Stimulated activated CD4-positive, alpha-beta T cell treated with anti-CD3 and anti-CD28 coated beads, Interleukin-15, amount 100 ng/mL, for 1 hour (primary cell): ENCODE measurements at places on chromosomes 2 and 18.

DNA sequence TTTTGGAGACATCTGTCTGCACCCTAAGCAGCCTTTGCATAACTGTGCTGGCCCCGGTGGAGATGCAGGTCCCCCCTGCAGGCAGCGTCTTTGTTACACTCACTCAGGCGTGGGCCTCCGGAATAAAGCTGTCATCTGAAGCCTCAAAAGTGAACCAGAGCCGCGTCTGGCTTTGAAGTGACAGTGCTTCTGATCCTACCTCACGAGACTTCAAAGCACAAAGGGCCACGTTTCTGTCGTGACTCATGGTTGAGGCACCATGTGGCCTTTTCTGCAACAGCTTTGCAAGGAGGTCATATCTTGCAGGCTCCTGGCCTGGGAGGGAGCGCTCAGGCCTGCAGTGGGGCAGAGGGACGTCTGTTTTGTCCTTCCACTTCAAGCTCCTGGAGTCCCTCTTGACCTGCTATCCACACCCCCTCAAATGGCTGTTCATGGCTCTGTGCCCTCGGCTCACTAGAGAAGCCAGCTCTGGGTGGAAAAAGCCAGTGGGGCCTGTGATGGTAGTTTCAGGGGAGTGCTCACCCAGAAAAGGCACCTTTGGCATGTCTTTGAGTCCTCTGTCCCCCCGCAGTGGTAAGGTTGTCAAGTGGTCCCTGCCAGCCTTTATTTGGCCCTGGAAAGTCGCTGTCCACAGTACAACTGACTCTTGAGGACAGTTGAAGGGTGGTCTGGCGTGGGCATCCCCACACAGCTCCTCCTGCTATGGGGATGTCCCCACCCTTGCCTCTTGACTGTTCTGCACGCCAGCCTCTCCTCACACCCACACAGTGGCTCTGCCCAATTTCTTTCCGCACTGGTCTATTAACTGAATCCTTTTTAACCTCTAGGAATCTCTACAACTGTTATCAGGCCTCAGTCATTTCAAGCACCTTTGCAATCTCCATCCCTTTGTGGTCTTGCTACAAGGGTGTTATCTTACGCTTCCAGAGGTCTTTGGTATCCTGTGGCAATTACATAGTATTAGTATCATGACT, 19.3 kb downstream of the GPR55 start:
- peak; percentile 67 for DNase-seq

GRCh38 chr18:35610089-35610488, 28.5 kb downstream of the GALNT1 start:
- no peak for DNase-seq

DNA sequence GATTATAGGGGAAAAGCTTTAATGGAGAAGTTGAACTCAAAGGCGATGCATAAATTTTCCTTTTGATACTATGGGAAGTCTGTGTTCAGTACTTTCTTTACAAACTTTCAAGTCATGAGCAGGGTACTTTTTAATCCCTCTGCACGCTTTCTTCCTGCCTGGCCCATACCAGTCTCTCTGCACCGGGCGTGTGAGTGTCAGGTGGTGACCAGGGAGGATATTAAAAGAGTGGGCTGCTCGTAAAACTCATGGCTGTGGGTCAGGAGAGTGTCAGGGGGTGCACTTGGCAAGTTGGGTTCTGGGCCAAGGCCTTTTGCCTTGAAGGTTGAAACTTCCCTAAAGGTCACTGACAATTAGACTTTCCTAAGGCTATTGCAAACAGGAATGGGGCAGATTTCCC, 367.8 kb downstream of the GPD2 start:
- no peak for DNase-seq

- no peak for DNase-seq
These were observed 13.8 kb upstream of the ZBTB7C start for GRCh38 chr18:48422947-48423378.

DNA sequence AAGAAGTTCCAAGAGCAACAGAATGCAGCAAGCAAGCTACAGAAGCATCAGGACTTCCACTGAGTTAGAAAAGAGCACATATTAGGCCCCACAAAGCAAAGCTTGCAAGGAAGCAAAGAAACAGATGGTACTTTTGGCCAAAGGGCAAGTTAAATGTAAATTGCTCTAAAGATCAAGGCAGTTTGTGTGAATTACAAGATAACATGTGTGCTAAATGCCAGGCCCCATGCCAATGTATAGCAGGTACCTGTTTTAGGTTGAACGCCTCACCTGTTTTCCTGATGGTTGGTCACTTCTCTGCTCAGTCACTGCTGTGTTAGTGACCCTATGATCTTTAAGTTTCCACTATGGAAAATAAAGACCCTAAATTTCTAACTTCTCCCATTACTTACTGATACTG, 606.5 kb upstream of the GYPC start:
- no peak for DNase-seq

GRCh38 chr2:102279391-102279735, 32.0 kb upstream of the IL1RL1 start:
- DNase-seq = no peak

DNA sequence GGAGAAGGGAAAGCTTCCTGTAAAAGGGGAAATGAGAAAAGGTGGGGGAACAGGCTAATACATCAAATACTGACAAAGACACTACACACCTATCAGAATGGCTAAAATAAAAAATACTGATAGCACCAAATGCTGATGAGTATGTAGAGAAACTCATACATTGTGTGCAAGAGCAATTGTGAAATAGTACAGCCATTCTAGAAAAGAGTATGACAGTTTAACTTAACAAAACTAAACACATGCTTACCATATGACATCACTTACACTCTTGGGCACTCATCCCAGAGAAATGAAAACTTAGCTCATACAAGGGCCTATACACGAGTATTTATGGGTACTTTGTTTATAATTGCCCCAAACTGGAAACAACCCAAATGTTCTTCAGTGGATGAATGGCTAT, 53.4 kb downstream of the ZNF638 start:
- no peak for DNase-seq

DNA sequence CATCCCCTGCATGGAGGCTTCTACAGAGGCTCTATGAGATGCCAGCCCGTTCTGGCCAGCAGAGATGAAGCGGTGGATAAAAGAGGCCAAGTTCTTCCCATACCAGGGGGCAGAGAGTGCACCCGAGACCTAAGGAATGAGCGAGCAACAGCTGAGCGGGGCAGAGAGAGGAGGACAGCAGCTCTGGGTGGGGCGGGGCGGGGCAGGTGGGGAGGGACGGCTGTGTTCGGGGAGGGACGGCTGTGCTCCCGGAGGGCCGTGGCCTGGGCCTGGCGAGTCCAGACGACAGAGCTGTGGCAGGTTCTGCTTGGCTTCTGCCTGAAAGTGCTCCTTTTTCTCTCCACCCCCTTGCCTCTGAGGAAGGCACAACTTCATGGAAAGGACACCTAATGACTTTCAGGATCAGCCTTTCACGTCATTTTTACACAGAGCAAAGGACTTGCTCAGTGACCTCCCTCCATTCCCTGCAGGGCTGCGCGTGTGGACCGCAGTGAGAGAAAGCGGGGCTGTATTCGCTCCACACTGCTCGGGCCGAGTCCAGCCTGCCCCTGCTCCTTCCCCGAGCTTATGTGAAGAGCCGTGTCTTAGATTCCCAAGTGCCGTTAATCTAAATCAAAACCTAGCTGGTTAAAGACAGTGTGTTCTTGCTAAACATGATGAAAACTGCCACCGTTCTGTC, 232.9 kb downstream of the HDAC4 start:
- no peak for DNase-seq

DNA sequence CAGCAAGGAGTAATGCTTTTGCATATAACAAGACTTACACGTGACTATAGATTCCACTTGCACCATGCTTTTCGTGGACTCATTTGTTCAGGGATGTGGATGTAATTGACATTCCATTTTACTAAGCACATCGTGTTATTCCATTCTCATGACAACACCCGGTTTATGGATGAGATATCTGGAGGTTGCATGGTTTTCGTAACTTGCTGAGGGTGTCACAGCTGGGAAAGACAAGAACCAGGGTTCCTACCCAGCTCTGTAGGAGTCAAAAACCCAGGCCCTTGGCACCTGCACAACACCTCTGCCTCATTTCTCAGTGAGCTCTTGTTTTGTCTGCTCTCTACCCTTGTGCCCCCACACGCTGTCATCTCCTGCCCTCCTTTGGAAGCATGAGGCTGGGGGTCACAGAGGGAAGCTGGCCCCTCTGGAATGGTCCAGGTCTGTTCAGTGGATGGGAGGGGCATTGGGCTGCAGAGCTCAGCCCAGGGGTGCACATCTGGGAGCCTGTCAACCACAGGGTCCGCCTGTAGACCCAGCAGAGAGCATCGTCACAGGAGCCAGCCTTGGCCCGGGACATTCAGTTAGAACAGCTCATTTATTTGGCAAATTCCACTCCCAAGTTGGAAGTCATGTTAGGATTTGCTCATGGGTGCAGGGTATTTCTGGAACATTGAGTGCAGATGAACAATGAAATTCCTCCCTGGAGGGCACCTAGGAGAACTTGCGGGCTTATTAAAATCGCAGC, 120.1 kb upstream of the TWIST2 start:
- DNase-seq = no peak

DNA sequence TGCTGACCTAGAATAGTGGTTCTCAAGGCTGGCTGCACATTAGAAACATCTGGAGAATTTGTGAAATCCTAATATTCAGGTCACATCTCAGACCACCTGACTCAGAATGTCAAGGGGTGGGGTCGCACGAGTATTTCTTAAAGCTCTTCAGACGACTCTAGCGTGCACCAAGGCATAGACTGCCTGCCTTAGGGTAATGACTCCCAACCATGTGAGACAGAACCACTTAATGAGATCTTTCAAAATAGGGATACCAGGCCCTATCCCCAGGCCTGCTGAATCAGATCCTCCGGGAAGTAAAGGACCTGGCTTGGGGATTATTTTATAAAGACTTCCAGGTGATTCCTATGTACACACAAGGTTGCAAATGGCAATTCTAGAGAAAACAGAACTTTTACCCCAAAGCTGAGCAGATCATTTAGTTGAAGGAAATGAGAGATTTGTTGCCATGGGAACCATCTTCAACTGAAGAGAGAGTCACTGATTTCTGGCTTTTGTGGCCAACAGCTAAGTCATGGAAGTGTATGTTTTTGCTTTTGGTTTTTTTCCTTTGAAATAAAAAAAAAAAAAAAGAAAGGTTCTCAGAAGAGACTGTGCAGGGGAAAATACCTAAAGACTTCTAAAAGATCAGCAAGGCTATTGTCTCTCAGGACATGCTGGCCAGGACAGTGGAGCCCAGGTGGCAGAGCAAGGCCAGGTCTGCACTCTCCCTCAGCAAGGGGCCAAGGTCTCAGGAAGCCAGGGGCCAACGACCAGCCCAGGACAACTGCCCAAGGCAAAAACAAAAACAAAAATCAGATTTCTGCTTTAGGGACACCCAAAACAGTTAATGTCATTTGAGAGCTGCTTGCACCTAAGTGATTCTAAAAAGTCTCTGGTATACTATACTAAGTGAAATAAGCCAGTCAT, 15.3 kb upstream of the LOXHD1 start:
- DNase-seq = no peak

DNA sequence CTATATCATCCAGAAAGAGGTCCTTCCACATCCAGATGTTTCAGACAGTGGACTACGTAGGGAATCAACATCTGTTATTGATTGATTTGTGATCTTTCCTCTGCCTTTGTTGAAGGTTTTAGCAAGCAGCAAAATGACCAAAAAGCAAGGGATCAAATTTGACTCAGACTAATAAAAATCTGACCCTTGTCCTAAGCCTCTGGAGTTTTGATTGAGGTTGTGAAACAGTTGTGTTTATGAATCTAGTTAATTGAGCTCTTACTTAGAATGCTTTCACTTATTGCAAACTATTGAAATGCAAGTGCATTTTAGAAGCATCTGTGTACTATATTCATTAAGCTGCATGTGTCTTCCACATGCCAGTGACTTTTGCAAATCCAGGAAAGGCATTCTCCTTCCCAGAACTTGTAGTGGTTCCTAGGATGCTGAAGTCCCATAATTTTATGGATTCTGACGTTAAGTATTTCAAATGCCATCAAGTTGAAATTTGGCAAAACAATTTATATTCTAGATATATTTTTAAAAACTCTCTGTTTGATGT, 116.0 kb downstream of the MTX2 start:
- DNase-seq = no peak

- DNase-seq = no peak
These were observed 123.5 kb downstream of the PRKRA start for GRCh38 chr2:178327516-178327915.

DNA sequence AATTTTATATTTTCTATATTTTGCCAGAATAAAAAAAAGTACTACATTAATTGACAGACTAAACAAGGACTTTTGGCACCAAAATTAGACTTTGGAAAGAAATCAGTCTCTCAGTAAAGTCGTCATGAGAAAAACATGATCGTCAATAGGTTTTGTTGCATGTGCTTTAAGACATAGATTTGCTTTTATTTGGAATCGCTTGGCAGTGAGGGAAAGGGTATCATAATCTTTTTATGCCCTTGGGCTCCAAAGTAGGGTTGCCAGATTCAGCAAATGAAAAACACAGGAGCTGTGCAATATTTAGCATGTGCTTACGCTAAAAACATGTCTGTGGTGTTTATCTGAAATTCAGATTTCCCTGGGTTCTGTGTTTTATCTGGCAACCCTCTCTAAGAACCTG, 177.6 kb downstream of the LAMA1 start:
- DNase-seq = no peak

DNA sequence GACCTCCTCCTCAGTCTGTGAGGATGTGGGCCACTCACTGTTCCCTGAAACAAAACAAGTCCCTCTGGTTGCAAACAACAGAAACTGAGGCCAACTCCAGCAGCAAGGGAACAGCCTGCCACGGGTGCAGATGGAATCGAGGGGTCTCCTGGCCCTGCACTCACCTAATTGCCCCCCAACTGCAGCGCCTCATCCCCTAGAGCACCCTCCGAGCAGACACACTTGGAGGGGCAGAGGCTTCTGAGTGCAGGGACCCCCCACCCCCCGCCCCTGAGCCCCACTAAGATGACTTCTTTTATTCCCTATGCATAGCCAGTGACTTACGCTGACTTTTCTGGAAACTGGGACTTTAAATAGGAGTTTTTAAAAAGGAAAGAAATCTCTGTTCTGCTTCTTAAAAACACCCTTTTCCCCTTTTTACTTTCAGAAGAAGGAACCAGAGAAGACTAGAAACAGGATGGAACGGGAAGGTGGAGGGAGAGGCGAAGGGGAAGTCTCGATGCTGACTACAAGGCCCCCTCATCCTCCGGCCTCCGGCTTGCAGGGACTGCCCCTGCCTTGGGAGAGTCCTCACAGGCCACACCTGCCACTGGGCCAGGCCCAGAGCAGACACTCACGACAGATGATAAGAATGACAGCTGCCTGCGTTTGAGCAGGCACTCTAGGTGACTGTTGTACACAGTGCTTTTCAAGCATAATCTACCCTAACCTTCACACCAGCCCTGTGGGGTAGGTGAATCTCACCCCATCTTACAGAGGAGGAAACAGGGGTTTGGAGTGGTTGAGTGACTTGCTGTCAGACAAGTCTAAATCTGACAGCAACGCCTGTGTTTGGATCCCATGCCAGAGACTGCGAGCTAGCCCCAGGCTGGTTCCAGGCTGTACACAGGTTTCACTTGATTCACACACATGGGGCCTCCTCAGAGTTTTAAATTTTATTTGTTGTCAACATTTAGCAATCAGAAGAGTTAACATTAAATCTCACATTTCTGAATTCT, 28.2 kb upstream of the BIN1 start:
- DNase-seq = no peak

GRCh38 chr2:136920652-136921333, 155.4 kb downstream of the THSD7B start:
- no peak for DNase-seq
